ENCODE measurements at places on chromosomes 6 and 20. TPM values are rescaled to one million over a fixed set of nuclear protein-coding genes. Genes with fewer than 3 reads are reported as not detected.

PKIB gene
- total RNA-seq: 1.3 TPM

MEI4 gene
- not detected for total RNA-seq

TMEM14A gene
- 27.5 TPM for total RNA-seq

KCNK5 gene
- under 0.01 TPM for total RNA-seq

GRCh38 chr6:112457886-112458285 is 110.8 kb downstream of the RFPL4B start:
- H3K36me3 ChIP-seq: no peaks in the 10 kb centered on the region
- DNase-seq: peak; percentile 17
- no peak overlapping the region for H3K4me3 ChIP-seq
- H3K4me1 ChIP-seq: no peaks in the 10 kb centered on the region
- H3K27ac ChIP-seq: no peak overlapping the region

DNA sequence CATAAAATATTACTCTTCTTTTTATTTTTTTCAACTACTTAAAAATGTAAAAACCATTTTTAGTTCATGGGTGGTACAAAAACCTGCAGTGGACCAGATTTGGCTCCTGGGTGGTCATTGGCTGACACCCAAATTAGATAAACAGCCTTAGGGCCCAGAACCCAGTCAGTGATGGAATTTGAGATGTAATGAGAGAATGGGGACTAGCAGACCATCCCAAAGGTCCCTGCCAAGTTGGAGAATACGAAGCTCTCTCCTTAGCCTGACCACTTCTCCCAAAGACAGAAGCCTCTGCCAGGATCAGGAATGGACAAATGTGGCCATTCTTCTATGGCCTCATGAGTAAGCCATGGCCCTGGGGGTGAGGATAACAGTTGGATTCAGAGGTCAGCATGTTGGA is 194.7 kb downstream of the NFATC2 start:
- H3K4me3 ChIP-seq: no peak overlapping the region
- H3K36me3 ChIP-seq: no peaks in the 10 kb centered on the region
- no peak for DNase-seq
- no peaks in the 10 kb centered on the region for H3K27me3 ChIP-seq
- no peak overlapping the region for H3K27ac ChIP-seq

- no peaks in the 10 kb centered on the region for H3K4me1 ChIP-seq
- no peaks in the 10 kb centered on the region for H3K36me3 ChIP-seq
- no peak for DNase-seq
- no peak overlapping the region for H3K4me3 ChIP-seq
- no peak overlapping the region for H3K27ac ChIP-seq
- no peaks in the 10 kb centered on the region for H3K27me3 ChIP-seq
Observed at GRCh38 chr6:52312461-52312860, 27.9 kb upstream of the MCM3 start.

GRCh38 chr6:38034274-38034914 is 214.9 kb downstream of the ZFAND3 start:
- DNase-seq: peak; percentile 83
- no peak overlapping the region for H3K27ac ChIP-seq
- H3K36me3 ChIP-seq: no peaks in the 10 kb centered on the region
- H3K4me1 ChIP-seq: peaks cover 3% of the 10 kb centered on the region

- DNase-seq: peak; percentile 19
- H3K4me3 ChIP-seq: no peak overlapping the region
- H3K27me3 ChIP-seq: no peaks in the 10 kb centered on the region
- peaks cover 8% of the 10 kb centered on the region for H3K4me1 ChIP-seq
- H3K27ac ChIP-seq: no peak overlapping the region
- no peaks in the 10 kb centered on the region for H3K36me3 ChIP-seq
Observed at GRCh38 chr6:116354236-116354635, 16.5 kb upstream of the DSE start.
